ENCODE measurements at places on chromosomes 7 and 10. TPM values are rescaled to one million over a fixed set of nuclear protein-coding genes. Genes with fewer than 3 reads are reported as not detected.

The UCN3 gene
- total RNA-seq: not detected

The GARIN1A gene
- 8.5 TPM for total RNA-seq

The PRPS1L1 gene
- not detected for total RNA-seq

The PNLIPRP1 gene
- total RNA-seq: not detected

The SLC4A2 gene
- total RNA-seq: 209 TPM

Data from Calu3 (cell line).